Stimulated activated CD8-positive, alpha-beta memory T cell treated with anti-CD3 and anti-CD28 coated beads, Interleukin-2, amount 100 ng/mL, for 48 hours (primary cell): ENCODE measurements at places on chromosomes 11 and 22.

GRCh38 chr11:76124905-76125770 is 81.2 kb downstream of the WNT11 start:
- no peak for DNase-seq

- DNase-seq, result no peak
Observed at GRCh38 chr11:12430954-12431595, 53.7 kb downstream of the PARVA start.

DNA sequence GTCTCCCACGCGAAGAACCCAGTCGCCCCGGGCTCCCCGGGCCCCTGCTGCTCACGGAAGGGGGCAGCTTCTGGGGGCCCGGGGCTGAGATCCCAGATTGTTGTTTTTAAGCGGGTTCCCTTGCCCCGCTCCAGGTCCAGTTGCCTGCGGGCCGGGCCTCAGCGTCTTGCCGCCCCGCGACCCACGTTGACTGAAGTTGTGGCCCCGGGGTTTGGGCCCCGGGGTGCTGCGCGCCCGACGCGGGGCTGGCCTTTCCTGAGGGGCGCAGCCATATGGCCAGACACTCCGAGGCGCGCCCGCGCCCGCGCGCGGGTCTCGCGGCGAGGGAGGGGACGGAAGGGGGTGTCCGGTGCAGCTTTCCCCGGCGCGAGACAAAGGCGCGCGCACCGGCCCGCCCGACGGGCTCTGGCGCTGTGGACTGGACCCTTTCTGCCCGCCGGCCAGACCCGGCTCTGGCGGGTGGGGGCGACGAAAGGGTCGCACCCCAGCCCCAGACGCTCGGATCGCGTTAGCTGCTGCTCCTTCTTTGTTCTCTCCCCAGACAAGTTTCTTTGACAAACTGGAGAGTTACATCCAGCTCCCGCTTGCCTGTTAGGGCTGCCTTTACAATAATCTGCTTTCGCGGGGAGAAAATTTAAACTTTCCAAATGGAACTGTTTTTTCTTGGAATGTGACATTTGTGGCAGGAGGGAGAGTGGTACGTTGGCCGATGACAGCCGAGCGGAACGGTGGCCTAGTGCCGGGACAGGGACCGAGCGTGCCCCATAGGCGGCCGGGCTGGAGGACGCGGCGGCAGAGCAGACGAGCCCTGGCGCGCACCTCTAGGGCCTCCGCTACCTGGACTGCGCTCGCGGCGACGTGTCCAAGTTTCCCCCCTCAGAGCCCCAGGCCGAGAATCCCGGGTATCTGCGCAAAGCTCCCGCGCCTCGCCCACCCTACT is 716 bp downstream of the AMOTL1 start:
- no peak for DNase-seq

GRCh38 chr22:21029486-21030025 is 2.8 kb downstream of the SLC7A4 start:
- DNase-seq, result no peak
